ENCODE measurements at places on chromosomes 6 and 20.

DNA sequence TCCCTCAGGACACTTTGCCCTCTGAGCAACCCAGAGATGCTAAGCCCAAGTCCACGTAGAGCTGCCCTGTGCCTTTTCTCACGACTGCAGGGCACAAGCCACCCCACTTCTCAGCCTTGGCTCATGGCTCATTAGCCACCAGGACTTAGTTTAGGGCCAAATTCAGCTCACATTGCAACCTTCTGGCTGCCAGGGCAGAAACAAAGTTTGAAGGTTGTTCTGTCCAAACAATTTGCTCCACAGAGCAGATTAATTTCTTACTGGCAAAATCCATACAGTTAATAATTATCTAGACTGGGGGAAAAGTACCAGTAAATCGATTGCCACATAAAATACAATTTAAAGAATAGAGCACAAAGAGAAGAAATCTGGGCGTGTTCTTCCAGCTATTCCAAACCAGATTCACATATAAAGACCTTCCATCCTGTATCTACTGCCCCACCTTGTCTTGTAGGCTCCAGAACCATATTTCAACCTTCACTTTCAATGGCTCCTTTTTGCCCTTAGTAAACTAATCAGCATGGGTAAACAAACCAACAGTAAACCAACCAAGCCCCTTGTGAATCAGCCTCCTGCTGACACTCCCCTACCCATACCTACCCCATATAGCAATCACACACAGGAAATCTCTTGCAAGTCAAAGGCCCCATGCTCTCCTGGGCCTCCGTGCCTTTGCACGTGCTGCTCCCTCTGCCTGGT is 101.9 kb downstream of the QRSL1 start:
- no peak overlapping the region for H3K27ac ChIP-seq
- no peak for DNase-seq
- H3K27me3 ChIP-seq = no peaks in the 10 kb centered on the region
- H3K4me1 ChIP-seq = peaks cover 11% of the 10 kb centered on the region
- no peaks in the 10 kb centered on the region for H3K36me3 ChIP-seq
- no peak overlapping the region for H3K4me3 ChIP-seq

- DNase-seq = no peak
- H3K4me1 ChIP-seq = peaks cover 4% of the 10 kb centered on the region
- no peaks in the 10 kb centered on the region for H3K27me3 ChIP-seq
- H3K36me3 ChIP-seq = no peaks in the 10 kb centered on the region
- H3K27ac ChIP-seq = no peak overlapping the region
These were observed 16.1 kb upstream of the B4GALT5 start for GRCh38 chr20:49729780-49730179.

- no peak for DNase-seq
- no peak overlapping the region for H3K27ac ChIP-seq
- H3K36me3 ChIP-seq = peaks cover 1% of the 10 kb centered on the region
- H3K27me3 ChIP-seq = no peaks in the 10 kb centered on the region
These were observed 12.2 kb downstream of the NCOA7 start for GRCh38 chr6:125802943-125803377.

DNA sequence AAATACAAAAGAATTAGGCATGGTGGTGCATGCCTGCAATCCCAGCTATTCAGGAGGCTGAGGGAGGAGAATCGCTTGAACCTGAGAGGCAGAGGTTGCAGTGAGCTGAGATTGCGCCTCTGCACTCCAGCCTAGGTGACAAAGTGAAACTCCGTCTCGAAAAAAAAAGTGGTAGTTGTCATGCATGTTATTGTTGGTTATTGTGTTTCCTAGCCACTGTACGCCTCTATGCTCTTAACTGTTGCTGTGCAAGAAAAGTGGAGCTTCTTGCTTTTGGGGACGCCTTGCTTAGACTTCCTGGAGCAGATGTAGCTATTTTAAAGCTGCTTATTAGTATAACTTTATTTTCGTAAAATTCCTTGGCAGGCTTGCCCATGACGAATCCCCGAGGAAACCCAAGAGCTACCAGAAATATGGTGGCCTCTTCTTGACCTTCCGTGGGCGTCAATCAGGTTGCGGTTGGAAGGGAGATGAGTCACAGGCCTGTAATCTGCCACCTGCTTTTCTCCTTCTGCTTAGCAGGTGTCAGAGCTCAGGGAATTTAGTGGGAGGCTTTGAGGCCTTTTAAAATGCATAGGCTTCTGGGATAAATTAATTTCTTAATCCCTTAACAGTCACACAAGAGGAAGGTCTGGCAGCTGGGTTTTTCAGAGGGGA is 17.3 kb downstream of the GABRR2 start:
- peak overlapping the region; percentile 93 for H3K27ac ChIP-seq
- H3K36me3 ChIP-seq = no peaks in the 10 kb centered on the region
- no peaks in the 10 kb centered on the region for H3K27me3 ChIP-seq
- H3K4me1 ChIP-seq = peaks cover 22% of the 10 kb centered on the region
- H3K4me3 ChIP-seq = no peak overlapping the region

DNA sequence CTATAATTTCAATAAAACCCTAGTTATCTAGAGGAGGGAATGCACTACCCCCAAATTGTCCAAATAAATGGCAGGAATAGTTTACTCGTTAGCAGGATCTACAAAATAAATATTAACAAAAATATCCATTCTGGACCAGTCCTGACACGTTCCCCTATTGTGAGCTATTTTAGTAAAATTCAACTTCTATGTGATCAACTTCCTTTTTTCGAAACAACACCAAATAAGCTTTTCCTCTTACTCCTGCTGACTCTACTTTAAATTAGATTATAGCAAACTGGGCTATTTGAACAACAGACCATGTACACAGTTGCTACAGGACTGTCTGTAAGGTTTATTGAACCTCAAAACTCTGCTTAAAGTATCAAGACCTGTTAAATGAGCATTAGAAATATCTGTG is 154.3 kb downstream of the IPCEF1 start:
- H3K27ac ChIP-seq = no peak overlapping the region
- H3K4me1 ChIP-seq = no peaks in the 10 kb centered on the region
- no peak for DNase-seq
- no peak overlapping the region for H3K4me3 ChIP-seq
- no peaks in the 10 kb centered on the region for H3K27me3 ChIP-seq

- no peak overlapping the region for H3K27ac ChIP-seq
- no peaks in the 10 kb centered on the region for H3K27me3 ChIP-seq
- no peaks in the 10 kb centered on the region for H3K36me3 ChIP-seq
- DNase-seq = no peak
These were observed 73.0 kb downstream of the FARS2 start for GRCh38 chr6:5334341-5334740.

- H3K4me1 ChIP-seq = peaks cover 18% of the 10 kb centered on the region
- peak; percentile 32 for DNase-seq
- no peaks in the 10 kb centered on the region for H3K27me3 ChIP-seq
- peak overlapping the region; percentile 79 for H3K4me3 ChIP-seq
- H3K36me3 ChIP-seq = peaks cover 10% of the 10 kb centered on the region
These were observed 654 bp downstream of the FAM8A1 start for GRCh38 chr6:17600527-17601385.

- H3K27ac ChIP-seq = no peak overlapping the region
- no peaks in the 10 kb centered on the region for H3K36me3 ChIP-seq
- H3K4me1 ChIP-seq = peaks cover 15% of the 10 kb centered on the region
- no peak overlapping the region for H3K4me3 ChIP-seq
- no peaks in the 10 kb centered on the region for H3K27me3 ChIP-seq
- DNase-seq = no peak
These were observed 5.8 kb downstream of the GCM1 start for GRCh38 chr6:53142810-53143209.

- no peak overlapping the region for H3K27ac ChIP-seq
- no peaks in the 10 kb centered on the region for H3K4me1 ChIP-seq
- H3K27me3 ChIP-seq = no peaks in the 10 kb centered on the region
- DNase-seq = no peak
- no peak overlapping the region for H3K4me3 ChIP-seq
These were observed 77.5 kb upstream of the BEND3 start for GRCh38 chr6:107192830-107193229.

Measured in mesothelial cell of epicardium (in vitro differentiated cells).